Bladder microvascular endothelial cell (primary cell): ENCODE measurements at places on chromosomes 11 and 22. TPM values are rescaled to one million over a fixed set of nuclear protein-coding genes. Genes with fewer than 3 reads are reported as not detected.

SYT12 gene
- 0.50 TPM in 1 of 2 replicates, not detected in the other for total RNA-seq

SMC1B gene
- total RNA-seq: under 0.01 TPM in 1 of 2 replicates, not detected in the other

ACRV1 gene
- total RNA-seq: not detected in 2 replicates

SYNGR1 gene
- total RNA-seq: 0.49 and 1.5 TPM in 2 replicates

PATE4 gene
- total RNA-seq: under 0.01 TPM in 1 of 2 replicates, not detected in the other
